ENCODE measurements at places on chromosomes 11 and 22.

- no peak overlapping the region for H3K4me3 ChIP-seq
- H3K36me3 ChIP-seq = no peaks in the 10 kb centered on the region
- no peak overlapping the region for H3K27ac ChIP-seq
- peaks cover 2% of the 10 kb centered on the region for H3K4me1 ChIP-seq
- DNase-seq = no peak
These were observed 429.5 kb downstream of the TBC1D22A start for GRCh38 chr22:47191671-47192650.

DNA sequence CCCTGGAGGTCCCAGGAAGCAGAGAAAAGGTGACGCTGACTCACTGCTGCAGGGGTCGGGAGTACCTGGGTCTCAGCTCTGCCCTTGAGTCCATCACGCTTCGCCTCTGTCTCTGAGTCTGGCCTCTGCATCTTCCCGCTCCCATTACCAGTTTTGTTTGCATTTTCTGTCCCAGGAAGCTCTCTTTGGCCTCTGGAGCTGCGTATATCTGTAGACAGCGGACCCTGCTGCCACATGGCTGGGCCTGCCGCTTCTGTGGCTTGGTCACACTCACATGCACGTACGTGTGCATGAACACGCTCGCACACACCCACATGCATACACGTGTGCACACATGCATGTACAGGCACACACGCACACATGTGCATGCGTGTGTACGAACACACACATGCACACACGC is 20.8 kb upstream of the APOBEC3A start:
- peaks cover 15% of the 10 kb centered on the region for H3K4me1 ChIP-seq
- peaks cover 37% of the 10 kb centered on the region for H3K27me3 ChIP-seq
- no peak overlapping the region for H3K27ac ChIP-seq
- H3K36me3 ChIP-seq = no peaks in the 10 kb centered on the region
- no peak for DNase-seq
- H3K4me3 ChIP-seq = no peak overlapping the region

- H3K4me1 ChIP-seq = no peaks in the 10 kb centered on the region
- no peak within 1 kb of the TSS for H3K27ac ChIP-seq
- peaks cover 7% of the 10 kb centered on the region for H3K36me3 ChIP-seq
These were observed at the start of gene CCDC81 for GRCh38 chr11:86374586-86374985. Gene CCDC81 (plus strand): TSS chr11:86374887. CDS start chr11:86375164, 277 bp downstream.

DNA sequence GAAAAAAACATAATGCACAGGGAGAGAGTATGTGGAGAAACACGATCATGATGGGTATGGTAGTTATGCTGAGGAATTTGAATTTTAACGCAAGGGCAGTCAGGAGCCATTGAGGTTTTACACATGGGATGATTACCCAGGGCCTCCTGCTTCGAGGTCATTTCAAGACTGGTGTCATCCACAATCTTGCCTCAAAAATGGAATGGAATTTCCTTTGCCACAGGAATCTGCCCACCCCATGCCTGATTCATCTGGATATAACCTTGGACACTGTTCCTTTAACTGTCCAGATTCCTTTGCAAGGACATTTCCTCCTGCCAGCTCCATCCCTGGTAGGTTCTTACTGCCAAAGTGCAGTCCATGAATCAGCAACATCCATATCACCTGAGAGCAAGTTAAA is 655.9 kb upstream of the TENM4 start:
- H3K27ac ChIP-seq = no peak overlapping the region
- no peaks in the 10 kb centered on the region for H3K27me3 ChIP-seq

DNA sequence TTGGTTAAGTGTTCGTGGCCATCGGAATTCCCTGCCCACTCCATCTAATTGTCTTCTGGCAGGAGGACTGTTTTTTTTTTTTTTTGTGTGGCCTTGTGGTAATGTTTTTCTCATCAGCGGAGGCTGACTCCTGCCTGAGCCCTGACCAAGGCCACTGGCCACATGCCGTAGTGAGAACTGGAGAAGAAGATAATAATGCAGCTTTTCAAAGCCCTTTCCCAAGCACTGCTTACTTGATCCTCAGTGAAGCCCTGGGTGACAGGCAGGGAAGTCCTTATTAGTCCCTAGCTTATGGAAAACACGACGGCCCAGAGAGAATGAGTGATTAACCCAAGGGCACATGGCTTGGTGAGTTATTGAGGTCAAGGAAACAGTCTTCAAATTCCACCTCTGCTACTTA is 71.2 kb downstream of the ADM start:
- H3K27ac ChIP-seq = no peak overlapping the region
- DNase-seq = no peak
- H3K36me3 ChIP-seq = no peaks in the 10 kb centered on the region

All from stimulated activated naive B cell treated with anti-CD40 and anti-IgM and Interleukin-4, amounts not matched to agents 10 μg/mL and 1 μg/mL and 100 μg/mL, for 72 hours (primary cell).